ENCODE measurements at places on chromosomes 3 and 15. TPM values are rescaled to one million over a fixed set of nuclear protein-coding genes. Genes with fewer than 3 reads are reported as not detected.

DNA sequence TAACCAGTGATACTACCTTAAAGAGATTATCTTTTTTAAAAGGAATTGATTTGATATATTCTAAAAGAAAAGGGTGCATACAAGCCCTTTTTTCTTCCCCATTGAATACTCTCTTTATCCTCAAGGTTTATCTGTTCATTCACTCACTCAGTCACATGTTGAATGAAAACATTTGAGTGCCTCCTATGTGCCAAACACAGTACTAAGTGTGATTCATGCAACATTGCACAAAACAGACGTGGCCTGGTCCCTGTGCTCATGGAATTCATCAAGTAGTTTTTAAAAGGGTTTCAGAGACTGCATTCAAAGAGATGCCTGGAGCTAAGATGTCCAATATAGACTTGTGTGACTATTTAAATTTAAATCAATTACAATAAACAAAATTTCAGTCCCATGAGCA, 462.2 kb upstream of the MDFIC2 start:
- DNase-seq: no peak

DNA sequence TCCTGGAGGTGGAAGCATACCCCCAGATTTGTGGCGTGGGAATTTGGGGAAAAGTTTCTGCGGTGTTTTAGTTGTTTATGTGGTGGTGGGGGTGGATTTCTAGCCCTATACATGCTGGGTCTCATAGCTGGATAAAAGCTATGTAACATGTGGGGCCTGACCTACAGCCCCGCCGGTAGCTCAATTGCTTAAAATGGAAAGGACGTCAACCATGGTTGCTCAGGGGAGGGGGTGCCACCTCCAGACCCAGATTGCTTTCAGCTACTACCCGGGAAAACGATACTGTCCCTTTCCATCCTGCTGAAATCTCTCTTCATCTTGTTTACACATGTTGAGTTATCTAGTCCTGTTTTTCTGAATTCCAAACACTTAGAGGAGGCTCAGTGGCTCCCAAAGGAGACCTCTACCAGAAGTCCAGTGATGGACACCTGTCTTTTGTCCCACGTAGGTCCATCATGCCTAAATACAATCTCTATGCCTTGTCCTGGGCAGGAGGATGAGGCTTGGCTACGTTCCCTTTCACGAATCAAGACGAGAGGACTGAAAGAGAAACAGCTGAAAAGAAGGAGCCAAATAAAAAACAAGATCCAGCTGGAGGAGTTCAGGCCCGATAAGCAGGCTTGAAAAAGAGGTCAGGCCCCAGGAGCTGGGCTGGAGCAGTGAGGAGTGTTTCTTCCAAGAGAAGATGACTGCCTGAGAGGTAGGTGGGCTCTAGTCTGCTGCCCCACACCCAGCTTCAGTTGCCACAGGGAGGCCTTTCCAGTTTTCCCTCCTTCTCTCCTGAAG, 72.1 kb upstream of the TPRG1 start:
- DNase-seq: no peak

- DNase-seq: no peak
These were observed 134.1 kb downstream of the SRGAP3 start for GRCh38 chr3:9115336-9115735.

- no peak for DNase-seq
These were observed 86.6 kb downstream of the GPR156 start for GRCh38 chr3:120198305-120198878.

DNA sequence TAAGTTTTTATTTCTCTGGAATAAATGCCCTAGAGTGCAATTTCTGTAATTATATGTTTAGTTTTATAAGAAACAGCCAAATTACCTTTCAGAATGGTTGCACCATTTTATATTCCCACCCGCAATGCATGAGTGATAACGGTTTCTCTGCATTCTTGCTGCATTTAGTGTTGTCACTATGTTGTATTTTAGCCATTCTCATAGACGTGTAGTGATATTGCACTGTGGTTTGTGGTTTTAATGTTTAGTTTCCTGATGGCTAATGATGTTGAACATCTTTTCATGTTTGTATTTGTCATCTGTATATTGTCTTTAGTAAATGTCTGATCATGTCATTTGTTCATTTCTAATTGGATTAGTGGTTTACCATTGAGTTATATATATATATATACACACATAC, 73.0 kb upstream of the GOLIM4 start:
- DNase-seq: no peak

GRCh38 chr3:186021673-186022362, 84.0 kb upstream of the TRA2B start:
- no peak for DNase-seq

Gene KY
- 1.4 TPM for polyA plus RNA-seq

DNA sequence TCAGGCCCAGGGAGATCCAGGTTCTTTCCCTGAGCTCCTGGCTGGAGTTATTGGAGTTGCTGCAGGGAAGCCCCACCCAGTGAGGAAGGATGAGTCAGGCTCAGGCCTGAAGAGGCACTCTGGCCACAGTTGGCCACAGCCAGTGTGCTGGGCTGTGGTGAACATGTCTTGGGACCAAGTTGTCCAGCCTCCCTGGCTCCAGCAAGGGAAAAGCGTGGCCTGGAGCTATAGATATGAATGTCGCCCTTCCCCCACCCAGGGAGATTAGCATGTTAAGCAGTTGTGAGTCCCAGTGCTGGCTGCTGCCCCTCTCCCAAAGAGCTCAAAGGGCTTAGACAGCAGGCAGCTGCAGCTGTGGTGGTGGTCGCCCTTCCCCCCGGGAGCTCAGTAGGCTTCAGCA, 963.2 kb downstream of the ROBO2 start:
- no peak for DNase-seq
